ENCODE measurements at places on chromosomes 6 and 20.

DNA sequence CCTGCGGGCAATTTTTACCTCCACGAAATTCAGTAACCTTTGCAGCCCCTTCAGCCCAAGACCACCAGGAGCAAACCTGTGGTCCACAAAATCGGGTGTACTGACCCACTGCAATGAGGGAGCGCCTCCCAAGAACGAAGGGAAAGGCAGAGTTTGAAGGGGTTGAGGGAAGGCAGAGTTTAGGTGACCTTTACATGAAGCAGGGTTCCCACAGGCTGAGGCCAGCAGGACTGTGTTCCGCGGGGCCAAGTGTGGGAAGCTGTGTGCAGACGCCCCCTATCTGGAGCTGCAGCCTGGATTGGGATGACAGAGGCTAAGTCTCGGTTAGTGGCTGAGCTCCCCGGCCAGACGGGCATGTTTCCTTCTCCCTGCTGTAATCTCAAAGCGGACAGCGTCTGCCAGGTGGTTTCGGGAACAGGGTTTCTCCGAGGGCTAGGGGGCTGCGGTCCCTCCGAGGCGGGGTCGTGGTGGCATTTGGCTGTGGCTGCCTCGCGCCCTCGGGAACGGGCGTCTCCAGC is 826 bp upstream of the PYGB start:
- no peak for DNase-seq

DNA sequence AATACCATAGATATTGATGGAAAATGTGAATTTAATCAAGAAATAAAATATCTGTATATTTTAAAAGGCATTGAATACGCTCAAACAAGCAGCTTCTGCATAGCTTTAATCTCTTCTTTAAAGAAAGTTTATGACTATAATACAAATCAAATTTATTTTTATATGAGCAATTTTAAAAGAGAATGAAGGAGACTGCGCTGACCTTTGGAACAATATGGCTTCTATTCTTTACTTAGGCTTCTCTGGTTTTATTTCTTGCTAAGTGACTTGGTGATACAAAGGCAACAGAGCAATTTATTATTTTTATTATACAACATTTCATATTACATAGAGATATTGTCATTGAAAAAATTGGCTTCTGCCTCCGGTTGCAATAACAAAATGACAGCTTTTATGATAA is 776.7 kb downstream of the TBC1D32 start:
- DNase-seq: no peak

DNA sequence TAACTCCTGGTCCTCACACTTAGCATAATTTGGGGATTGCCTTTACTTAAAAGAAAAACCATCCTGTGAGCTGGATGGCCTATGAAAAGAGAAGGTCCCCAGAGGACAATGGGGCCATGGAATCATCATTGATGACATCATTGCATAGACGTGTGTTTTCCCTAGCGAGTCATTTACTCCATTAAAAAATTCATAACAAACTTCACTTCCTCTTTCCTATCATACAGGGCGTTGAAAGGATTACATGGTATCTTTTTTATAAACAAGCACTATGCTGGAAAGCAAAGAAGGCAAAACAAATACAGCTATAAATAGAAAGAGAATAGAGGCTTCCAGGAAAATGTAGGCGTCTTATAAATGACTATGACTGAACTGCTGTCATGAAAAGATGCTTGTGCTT is 11.3 kb upstream of the COL12A1 start:
- DNase-seq: no peak

DNA sequence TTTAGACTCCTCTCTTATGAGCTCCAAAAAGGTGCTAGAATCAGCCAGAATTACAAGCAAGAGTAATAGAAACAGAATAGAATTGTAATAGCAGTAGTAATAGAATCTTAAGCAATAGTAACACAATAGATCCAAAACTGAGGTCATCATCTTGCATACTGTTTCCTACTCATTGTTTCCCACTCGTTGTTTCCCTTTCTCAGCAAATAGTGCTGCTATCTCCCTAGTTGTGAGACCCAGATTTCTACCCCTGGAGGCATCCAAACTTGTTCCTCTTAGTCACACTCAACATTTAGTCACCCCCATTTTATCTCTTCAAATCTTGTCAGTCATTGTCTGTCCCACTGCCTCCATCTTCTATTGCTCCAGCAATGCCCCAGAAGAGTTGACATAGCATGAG is 356.9 kb upstream of the MARCKS start:
- DNase-seq: no peak

DNA sequence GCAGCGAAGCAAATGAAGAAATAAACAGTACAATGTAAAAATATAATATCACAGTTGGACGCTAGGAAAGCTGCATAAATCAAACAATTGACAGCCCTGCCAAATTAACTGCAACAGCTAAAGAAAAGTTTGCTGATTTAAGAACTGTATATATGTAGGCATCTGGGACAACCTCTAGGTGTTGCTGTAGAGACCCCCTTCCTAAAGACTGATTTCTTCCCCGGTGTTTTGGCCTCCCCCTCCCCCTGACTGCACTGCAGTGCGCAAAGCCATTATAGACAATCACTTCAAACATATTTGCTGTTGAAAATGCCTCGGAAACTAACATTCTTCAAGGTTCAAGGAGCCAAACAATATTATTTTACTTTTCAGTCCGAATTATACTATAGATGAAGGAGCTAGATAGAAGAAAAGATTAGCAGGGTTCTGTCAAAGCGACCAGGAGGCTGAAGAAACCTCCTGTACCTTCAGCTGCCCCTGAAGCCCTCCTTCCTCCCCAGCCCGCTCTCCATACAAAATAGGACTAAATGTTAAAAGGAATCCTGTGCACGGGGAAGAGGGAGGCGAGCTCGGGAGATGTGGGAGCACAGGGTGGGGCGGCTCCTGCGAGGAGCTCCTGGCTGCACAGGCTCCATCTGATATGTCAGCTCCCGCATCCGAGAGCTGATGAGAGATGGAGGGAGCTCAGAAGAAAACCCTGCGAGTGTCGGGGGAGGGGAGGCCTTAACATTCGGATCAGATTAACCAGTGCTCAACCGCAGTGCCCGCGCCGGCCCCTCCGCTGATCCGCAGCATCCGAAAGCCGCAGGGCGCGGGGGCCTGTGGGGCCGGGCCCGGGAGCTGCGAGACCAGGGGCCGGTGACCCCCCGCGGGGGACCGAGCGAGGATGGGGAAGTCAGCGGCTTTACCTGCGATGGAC is 822 bp downstream of the ELOVL4 start:
- no peak for DNase-seq

GRCh38 chr20:19008497-19008896 is 194.9 kb downstream of the SCP2D1 start:
- DNase-seq: no peak

- DNase-seq: no peak
Measured at GRCh38 chr6:159762681-159763293, 942 bp downstream of the ACAT2 start.

- DNase-seq: no peak
Measured at GRCh38 chr6:13846841-13847240, 32.5 kb upstream of the MCUR1 start.

DNA sequence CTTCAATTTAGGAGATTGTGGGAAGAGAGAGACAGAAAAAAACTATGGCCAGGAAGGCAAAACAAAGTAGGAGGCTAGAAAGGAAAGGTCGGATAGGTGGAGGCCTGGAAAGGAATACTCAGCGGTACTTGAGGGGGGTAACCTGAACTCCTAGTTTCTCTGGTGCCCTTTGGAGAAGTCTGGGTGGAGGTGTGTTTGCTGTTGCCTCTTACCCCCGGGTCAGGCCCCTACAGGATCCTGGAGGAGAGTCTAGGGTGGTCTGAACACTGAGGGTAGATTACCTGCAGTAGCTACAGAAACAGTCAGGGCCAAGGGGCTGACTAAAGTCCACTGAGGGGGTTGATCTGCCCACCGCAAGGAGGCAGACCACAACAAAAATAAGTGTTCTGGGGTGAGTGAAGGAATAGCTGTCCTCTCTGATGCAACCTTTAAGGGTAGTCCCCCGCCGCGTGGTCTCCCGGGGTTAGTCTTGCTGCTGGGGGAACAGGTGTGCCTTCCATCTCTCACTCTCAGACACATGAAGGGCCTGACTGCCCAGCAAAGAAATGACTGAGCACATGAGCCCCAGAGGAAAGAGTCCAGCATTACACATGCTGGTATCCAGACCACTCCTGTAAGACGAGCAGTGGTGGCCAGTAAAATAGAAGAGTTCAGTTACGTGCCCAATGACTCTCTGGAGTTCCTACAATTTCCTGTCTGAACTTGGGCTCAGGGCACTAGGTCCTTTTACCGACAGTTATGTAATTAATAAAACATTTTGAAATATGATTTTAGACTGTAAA is 59.5 kb downstream of the MTHFD1L start:
- DNase-seq: no peak

DNA sequence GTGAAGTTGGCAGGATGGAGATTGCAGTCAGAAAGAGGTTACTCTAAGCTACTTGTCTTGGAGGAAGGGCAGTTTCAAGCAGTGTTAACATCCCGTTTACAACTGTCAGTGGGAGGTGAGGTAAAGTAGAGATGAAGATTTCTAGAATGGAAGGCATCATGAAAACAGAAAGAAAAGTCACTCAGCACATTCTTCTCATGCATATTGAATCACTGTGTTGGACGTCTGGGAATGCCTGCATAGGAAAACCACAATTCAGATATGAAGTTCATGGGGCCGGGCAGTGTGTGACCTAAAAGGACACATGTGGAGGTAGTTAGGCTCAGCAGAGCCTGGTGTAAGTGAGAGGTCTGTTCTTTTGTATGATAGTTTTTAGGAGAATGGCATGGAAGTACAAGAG is 73.5 kb upstream of the LAMP5 start:
- DNase-seq: no peak

- DNase-seq: no peak
Measured at GRCh38 chr20:24580006-24580405, 110.6 kb downstream of the SYNDIG1 start.

DNA sequence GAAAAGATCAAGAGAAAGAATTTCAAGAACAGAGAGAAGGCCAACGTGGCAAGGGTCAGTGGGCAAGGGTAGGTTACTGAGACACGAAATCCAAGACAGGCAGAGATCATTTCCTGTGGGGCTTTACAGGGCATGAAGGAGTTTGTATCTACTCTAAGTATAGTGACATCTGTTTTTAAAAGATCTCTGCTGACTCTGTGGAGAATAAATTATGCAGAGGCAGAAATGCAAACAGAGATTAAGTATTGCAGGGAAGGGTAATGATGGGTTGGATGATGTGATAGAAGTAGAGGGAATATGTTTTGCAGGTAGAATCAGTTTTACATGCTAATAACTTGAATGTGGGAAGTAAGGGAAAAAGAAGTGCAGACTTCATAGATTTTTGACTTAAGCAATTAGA is 243.5 kb downstream of the FRK start:
- DNase-seq: no peak

- no peak for DNase-seq
Measured at GRCh38 chr6:102137859-102138258, 744.4 kb downstream of the GRIK2 start.

DNA sequence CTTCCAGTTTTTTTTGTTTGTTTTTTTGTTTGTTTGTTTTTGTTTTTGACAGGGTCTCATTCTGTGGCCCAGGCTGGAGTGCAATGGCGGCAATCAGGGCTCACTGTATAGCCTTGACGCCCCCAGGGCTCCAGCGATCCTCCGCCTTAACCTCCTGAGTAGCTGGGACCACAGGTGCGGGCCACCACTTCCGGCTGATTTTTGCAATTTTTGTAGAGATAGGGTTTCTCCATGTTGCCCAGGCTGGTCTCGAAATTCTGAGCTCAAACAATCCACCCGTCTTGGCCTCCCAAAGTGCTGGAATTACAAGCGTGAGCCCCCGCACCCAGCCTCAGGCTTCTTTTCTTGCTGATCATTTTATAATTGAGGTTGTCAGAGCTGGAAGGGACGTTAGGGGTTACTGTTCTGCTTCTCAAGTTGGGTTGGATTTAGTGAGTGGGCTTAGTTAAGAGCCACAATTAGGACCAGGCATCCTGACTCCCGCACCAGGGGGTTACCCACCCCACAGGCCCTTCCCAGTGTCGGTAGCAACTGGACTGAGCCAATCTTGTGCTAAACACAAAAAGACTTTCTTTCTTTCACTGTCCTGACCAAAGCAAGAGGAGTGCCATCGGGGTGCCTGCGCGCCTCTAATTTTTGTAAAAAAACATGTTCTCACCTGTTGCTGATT is 13.1 kb upstream of the ZSCAN9 start:
- DNase-seq: no peak

- DNase-seq: no peak
Measured at GRCh38 chr20:25481918-25482253, 74.4 kb downstream of the GINS1 start.

DNA sequence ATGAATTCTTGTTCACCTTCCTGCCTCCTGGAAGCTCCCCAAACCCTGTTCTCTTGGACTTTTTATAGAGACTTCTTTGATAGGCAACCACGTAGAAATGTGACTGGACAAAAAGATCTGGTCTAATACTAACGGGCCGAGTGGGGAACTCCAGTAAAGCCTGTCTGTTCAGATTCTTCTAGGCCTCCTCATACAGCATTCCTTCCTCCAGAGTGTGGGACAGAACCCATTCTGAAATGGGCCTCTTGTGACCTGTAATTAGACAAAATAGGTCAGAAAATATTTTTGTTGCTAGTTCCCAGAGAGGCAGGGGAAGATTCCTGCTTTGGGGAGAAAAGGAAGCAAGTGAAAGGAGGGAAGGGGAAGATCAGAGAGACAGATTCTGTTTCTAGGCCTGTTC is 374.3 kb downstream of the CDH26 start:
- no peak for DNase-seq

GRCh38 chr20:11120431-11120830 is 446.6 kb upstream of the JAG1 start:
- DNase-seq: no peak

DNA sequence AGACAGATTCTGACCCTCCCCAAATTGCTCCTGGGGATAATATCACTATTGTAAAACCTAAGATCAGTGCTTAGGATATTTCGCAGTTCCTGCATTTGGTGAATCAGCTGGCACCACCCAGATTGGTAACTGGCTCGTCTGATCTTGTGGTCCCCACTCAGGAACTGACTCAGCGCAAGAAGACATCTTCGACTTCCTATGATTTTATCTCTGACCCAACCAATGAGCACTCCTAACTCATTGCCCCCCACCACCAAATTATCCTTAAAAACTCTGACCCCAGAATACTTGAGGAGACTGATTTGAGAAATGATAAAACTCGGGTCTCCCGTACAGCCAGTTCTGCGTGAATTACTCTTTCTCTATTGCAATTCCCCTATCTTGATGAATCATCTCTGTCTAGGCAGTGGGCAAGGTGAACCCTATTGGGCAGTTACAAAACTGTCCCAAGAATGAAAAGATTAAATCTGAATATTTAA is 55.7 kb upstream of the PRND start:
- DNase-seq: no peak

DNA sequence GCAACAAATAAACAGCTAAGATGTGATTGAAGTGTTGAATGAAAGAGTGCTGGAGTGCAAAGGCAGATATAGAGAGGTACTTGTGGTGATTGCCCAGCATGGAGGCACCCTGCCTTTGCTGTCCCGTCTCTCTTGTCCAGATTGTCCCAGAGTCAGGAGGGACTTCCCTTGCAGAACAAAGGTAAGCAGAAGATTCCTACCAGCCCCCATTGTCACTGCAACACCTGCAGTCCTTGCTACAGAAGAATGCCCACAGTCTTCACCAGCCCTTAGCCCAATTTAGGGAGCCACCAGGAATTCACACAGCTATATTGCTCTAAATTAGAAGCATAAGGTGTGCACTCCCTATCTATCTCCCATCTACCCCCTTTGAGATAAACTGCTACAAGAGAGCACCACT is 491.8 kb downstream of the KIF16B start:
- DNase-seq: no peak

- no peak for DNase-seq
Measured at GRCh38 chr20:59955131-59955796, 3.0 kb upstream of the CDH26 start.

All from esophagus squamous epithelium (tissue), 5 donors.